LoVo (cell line): ENCODE measurements at places on chromosomes 11 and 22.

DNA sequence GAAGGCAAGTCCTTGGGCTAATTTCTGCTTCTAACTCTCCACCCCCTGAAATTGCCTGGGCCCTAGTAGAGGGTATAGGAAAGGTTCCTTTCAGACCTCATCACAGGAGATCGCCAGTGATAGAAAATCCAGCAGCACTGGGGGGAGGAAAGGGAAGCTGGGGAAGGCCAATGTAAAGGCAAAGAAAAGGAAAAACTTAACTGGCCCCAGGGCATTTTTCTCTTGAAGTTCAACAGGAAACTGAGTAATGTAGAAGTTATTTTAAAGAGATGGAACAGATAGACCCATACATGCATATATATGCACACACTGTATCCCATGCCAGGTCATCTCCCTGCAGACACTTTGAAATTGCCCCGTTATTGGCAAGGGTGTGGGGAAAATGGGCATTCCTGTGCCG lies 134.0 kb downstream of the TRIM44 start:
- peak; percentile 51 for DNase-seq

DNA sequence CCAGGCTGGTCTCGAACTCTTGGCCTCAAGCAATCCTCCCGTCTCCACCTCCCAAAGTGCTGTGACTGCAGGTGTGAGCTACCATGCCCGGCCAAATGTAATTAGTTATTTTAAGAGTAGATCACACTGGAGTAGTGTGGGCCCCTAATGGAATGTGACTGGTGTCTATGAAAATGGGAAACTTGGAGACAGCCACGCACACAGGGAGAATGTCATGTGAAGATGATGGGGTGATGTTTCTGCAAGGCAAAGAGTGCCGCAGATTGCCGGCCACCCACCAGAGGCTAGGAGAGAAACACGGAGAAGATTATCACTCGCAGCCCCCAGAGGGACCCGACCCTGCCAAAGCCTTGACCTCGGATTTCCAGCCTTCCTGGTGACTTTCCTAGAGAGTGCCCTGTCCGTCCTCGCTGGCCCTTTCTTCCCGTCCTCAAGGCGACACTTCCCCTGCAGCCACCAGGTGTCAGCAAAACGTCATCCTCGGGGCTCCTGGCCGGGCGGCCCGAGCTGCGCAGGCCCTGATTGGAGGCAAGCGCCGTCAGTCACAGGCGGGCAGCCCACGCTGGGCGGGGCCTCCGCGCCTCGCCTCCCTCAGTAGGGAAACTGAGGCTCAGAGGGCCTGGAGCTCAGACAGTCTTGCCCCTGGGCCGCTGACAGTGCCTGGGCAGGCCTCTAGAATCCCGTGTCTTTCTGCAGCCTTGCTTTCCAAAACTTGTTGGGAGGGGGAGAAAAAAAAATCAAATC lies 16.3 kb downstream of the CRYBB2 start:
- DNase-seq, result peak; percentile 89

- DNase-seq, result no peak
These were observed 403.2 kb downstream of the NELL1 start for GRCh38 chr11:21072558-21072957.

GRCh38 chr11:111452146-111452545 lies 60.0 kb downstream of the BTG4 start:
- no peak for DNase-seq

DNA sequence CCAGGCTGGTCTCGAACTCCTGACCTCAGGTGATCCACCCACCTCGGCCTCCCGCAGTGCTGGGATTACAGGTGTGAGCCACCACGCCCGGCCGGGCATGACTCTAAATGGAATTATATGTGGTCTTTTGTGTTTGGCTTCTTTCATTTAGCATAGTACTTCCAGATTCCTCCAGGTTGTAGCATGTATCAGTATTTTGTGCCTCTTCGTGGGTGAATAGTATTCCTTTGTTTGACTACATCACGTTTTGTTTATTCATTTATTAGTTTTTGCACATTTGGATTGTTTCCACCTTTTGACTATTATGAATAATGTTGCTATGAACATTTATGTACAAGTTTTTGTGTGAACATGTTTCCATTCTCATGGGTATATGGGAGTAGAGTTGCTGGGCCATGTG lies 24.4 kb downstream of the QSER1 start:
- DNase-seq, result no peak

DNA sequence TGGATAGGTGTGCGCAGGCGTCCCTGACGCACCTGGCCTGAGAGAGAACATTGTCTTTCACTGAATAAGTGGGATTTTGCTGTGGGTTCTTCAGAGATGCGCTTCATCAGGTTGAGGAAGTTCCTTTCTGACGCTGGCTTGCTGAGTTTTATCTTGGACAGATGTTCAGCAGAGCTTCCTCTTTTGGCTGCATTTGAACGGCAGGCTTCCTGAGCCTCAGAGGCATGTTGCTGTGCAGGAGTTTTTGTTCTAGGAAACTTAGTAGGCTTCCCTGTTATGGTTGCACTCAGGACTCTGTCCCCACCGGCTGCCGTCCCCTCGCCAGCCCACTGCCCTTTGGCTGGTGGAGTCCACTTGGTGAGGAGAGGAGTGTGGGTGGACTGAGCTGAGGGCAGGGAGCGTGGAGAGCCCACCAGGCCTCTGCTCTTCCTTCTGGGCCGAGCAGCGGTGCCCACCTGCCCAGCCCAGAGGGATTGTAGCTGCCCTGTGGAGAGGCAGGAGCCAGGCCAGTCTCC lies 17.2 kb downstream of the FRMD8 start:
- DNase-seq, result no peak

- peak; percentile 51 for DNase-seq
These were observed 10.7 kb upstream of the DSCAML1 start for GRCh38 chr11:117807482-117808327.

DNA sequence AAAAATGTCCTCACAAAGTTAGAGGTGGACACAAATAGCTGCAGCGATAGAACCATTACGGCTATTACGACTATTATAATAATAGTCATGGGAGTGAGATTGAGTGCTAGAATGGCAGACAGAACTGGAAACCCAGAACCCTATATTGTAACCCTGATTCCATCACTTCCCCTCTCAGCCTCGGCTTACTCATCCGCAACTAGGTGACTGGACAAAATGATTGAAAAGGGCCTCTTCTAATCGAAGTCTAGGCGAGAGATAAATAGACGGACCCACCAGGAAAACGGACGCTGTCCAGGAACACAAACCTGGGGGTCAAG lies 629 bp downstream of the PSMA1 start:
- no peak for DNase-seq

- DNase-seq, result peak; percentile 50
These were observed at the start of gene UBE2L6 for GRCh38 chr11:57567515-57568329. Gene UBE2L6, minus strand, starts transcription at chr11:57567672. Its CDS starts 61 bp downstream, at chr11:57567611.

GRCh38 chr11:5071799-5072198 lies 2.4 kb downstream of the OR52E1 start:
- DNase-seq, result no peak

DNA sequence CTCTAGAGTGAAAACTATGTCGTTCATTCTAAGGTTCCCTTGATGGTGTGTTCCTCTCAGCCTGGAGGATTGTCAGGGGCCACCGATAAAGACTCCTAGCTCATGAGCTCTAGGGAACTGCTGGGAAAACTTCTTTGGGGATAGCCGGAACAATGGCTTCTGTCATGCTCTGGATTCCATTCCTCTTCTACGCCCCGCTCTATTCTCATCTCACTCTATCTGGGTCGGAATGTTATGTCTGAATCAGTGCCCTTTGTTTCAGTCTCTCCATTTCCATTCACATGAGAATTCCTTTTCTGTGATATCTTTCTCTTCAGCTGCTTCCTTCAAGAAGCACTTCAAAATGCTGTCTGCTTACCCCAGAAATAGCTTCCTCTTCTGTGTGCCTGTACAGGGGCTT lies 16.9 kb upstream of the SLCO2B1 start:
- no peak for DNase-seq

DNA sequence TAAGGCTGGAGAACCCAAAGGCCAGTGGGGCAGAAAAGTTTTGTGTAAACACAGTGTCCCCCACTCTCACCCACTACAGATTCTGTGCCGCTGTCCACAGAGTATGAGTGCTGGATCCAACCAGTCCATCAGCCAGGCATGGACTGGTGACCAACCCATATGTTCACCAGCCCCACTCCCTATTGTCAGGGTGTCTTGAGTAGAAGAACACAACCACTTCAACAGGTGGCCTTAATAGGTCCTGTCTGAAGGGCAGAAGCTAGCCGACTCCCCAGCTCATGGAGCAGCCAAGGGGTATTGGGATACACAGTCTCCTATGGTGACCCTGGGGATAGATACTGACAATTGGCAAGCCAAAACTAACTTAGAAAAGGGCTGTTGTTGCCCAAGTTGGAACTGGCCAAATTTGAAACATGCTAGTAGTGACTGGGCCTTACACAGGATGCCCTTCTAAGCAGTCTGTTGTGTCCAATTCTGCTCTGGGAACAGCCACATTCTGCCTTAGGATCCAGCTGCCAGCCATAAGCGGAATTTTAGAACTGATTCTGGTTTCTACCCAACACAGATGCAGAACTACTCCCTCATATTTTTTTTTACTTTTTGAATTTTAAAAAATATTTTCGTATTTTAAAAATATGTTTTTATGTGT lies 19.8 kb upstream of the PGM2L1 start:
- DNase-seq, result no peak

DNA sequence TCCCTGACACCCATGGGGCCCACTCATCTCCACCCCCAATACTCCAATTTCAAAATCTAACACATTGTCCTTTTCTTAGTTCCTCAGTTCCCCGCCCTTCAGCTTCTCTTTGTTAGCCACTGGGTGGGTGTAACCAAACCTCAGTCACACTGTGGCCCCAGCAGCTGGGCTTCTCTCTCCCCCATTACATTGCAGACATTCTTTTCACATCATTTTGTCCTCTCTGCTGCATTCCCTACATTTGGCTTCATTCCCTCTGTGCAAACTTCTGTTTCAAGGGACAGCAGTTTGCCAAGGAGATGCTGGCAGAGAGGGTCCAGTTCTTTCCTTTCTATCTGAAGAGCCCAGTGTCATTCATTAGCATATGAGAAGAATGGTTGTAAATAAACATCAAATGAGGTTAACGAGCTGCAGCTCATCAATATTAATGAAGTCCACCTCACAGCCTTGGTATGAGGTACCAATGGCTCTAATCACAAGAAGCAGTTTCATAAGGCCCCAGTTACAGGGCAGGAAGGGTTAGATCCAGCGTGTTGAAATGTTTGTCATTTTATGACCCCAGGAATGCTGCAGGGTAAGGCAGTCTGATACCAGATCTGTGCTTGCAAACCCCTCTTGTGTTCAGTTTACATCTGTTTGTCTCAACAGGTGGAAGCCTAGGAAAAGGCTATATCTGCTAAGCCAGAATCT lies 72.3 kb downstream of the ARFGAP2 start:
- no peak for DNase-seq

DNA sequence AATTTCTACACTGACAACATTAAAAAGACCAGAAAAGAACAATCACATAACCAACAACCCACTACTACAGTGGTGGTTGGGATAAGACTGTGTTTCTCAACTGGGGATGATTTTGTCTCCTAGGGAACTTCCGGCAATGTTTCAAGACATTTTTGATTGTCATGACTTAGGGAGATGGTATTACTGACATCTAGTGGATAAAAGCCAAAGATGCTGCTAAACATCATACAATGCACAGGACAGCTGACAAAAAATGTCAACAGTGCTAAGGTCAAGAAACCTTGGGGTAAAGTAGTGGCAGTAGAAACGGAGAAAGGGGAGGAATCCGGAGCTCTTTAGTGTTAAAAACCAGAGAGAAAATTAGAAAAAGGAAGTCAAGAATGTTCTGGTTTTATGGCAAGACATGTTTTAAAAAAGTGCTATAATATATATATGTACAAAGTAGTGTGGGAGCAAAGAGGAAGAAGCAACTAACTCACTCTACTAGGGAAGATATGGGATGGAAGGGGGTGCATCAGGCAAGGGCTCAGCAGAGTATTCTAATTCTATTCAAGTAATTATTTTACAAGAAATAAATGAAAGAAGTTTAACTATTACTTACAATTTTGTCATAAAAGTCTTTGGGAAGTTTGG lies 37.2 kb downstream of the CKAP5 start:
- DNase-seq, result no peak

DNA sequence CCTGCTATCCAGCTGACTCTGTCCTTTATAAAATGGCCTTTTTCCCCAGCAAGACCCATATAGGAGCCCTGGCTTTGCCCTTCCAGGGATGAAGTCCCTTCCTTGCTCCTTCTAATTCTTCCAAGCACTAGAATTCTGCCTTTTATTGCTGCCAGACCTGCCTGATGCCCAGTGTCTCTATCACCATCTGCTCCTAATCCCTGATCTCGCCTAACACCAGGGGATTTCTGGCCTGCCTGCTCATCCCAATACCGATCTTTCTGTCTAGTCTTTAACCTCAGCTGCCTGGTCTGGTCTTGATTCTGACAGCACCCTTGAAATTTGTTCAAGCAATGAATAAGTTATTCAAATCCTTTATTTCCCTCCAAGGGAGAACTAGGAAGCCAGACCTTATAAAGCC lies 150.2 kb downstream of the SPON1 start:
- no peak for DNase-seq

DNA sequence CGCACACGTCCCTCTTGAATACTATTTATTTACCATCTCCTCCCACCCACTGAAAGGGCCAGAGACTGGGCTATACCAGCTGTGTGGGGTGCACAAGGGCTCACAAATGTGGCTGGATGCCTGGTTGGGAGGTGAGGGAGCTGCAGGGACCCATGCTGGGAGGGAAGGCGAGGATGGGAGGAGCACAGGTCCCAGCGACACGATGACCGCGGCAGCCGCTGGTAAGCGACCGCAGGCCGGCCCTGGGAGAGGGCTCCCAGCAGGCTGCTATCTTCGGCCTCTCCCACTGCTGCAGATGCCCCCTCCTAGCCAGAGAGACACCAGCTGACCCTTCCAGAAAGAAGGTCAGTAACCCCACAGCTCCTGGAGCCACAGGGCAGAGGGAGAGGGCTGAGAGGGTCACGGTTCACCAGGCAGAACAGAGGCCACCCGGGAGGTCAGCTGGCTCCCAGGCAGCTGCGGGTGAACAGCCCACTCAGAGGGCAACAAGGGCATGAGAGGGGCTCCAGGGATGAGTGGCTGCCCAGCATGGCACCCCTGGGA lies 163.9 kb downstream of the CRYBB2 start:
- DNase-seq, result no peak

DNA sequence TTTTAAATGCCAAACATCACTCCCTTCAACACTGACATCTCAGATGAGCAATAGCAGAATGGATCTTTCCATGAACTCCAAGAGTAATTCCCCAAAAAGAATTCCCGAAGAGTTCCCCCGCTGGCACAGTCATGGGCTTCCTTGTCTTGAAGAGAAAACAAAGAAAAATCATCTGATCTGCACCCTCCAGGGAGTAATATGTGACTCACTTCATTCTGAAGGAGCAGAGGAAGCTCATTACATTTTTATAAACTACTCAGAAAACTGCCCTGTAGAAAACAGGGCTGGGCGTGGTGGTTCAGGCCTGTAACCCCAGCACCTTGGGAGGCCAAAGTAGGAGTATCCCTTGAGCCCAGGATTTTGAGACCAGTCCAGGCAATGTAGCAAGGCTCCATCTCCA lies 35.7 kb downstream of the CELSR1 start:
- DNase-seq, result no peak
